Aorta (tissue), 5 donors: ENCODE measurements at places on chromosomes 13 and 19. TPM values are rescaled to one million over a fixed set of nuclear protein-coding genes. Genes with fewer than 3 reads are reported as not detected.
A peak's percentile ranks its signal among the peaks of the same experiment; 100 is the strongest.

- no peak for DNase-seq
- H3K4me3 ChIP-seq: no peak overlapping the region
- no peak overlapping the region for H3K27ac ChIP-seq
- no peaks in the 10 kb centered on the region for H3K27me3 ChIP-seq
Observed at GRCh38 chr13:30607908-30608307, 9.8 kb upstream of the USPL1 start.

DNA sequence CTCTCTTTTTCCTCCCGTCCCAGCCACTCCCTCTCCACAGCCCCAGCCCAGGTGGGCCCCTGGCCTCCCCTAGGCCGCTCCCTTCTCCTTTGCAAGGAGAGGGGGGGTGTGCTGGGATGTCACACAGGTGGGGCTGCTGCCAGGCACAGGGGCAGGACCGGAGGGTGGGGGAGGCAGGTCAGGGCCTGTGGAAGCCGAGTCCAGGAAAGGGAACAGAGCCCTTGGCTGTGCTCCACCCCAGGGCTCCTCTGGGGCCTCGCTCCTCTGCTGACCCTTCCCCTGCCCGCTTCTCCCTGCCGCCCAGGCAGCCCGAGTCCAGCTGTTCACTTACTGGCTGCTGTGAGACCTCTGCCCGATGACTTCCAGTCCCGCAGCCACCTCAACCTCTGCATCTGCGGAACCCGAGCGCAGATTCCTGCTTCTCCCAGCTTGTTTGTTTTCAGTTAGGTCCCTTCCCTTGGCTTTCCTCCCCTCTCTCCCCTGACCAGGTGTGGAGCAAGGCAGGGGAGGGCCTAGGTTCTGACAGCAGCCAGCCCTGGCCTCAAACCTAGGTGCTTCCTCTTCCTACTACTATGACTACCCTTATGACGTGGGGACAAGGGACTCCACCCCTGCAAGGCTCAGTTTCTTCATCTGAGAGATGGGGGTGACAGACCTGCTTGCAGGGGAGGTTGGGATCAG lies 850 bp upstream of the KLK11 start:
- H3K4me3 ChIP-seq: no peak overlapping the region
- peak; percentile 54 for DNase-seq
- H3K36me3 ChIP-seq: no peaks in the 10 kb centered on the region
- no peak overlapping the region for H3K27ac ChIP-seq
- no peaks in the 10 kb centered on the region for H3K4me1 ChIP-seq
- H3K27me3 ChIP-seq: no peaks in the 10 kb centered on the region

The ZNF726 gene
- polyA plus RNA-seq: not detected

The ATP1A3 gene
- polyA plus RNA-seq: 0.38 TPM

DNA sequence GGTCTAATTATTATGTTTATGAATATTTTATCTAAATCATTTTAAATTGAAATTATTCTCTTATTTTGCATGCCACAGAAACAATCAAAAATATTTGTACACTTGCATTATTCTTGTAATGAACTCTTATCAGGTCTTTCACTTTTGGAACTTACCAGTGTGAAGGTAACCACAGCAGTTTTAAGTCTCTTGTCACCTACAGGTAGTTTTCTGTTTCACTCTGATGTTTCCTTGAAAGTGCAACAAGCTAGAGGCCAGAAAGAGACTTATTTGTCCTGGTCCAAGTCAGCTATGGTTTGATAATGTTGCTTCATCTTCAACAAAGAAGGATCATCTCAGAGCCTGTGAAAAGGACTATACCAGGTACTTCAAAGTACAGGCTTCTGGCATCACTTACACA lies 133.4 kb upstream of the NBEA start:
- no peak overlapping the region for H3K27ac ChIP-seq
- no peaks in the 10 kb centered on the region for H3K36me3 ChIP-seq
- H3K4me3 ChIP-seq: no peak overlapping the region
- H3K4me1 ChIP-seq: no peaks in the 10 kb centered on the region
- no peaks in the 10 kb centered on the region for H3K27me3 ChIP-seq
- DNase-seq: no peak

DNA sequence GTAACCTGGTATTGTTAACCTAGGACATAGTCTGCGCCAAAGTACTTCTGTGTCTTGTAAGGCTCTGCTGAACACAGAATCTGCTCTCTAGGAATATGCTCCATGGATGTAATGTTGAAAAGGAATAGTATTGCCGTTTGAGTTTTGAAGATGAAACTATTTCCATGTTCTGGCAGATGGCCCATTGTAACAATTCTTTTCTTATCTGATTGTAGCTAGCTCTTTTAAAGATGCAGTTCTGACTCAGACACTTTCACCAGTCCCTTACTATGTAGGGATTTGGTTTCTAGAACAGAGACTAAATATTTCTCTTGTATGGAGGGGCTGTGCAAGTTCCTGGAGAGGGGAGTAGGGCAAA lies 185.6 kb downstream of the MTUS2 start:
- H3K36me3 ChIP-seq: no peaks in the 10 kb centered on the region
- H3K4me3 ChIP-seq: no peak overlapping the region
- H3K27me3 ChIP-seq: no peaks in the 10 kb centered on the region
- H3K4me1 ChIP-seq: peaks cover 10% of the 10 kb centered on the region

- H3K4me1 ChIP-seq: peaks cover 2% of the 10 kb centered on the region
- no peak overlapping the region for H3K4me3 ChIP-seq
- no peak for DNase-seq
Observed at GRCh38 chr13:74131227-74131626, 3.0 kb downstream of the KLF12 start.

GRCh38 chr13:79281339-79281747 lies 124.7 kb downstream of the RBM26 start:
- no peak overlapping the region for H3K4me3 ChIP-seq
- no peaks in the 10 kb centered on the region for H3K27me3 ChIP-seq
- no peaks in the 10 kb centered on the region for H3K36me3 ChIP-seq
- DNase-seq: no peak
- no peaks in the 10 kb centered on the region for H3K4me1 ChIP-seq

GRCh38 chr13:114148521-114148855 lies 16.1 kb upstream of the RASA3 start:
- no peaks in the 10 kb centered on the region for H3K36me3 ChIP-seq
- peak; percentile 43 for DNase-seq
- H3K27me3 ChIP-seq: no peaks in the 10 kb centered on the region
- no peak overlapping the region for H3K27ac ChIP-seq

DNA sequence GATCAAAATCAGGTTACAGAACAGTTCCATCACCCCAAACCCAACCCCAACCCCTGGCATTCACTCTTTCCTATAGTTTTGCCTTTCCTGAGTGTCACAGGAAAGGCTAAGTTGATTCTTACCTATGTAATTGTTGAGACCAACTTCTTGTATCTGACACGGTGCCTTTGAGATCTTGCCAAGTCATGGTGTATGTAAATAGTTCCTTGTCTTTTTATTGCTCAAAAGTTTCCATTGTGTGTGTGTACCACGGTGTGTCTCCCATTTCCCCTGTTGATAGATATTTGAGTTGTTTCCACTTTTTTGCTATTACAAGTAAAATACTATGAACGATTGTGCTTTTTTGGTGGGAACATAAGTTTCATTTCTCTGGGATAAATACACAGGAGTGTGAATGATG lies 3.3 kb upstream of the IGFL2 start:
- H3K4me1 ChIP-seq: no peaks in the 10 kb centered on the region
- H3K27me3 ChIP-seq: no peaks in the 10 kb centered on the region
- H3K36me3 ChIP-seq: no peaks in the 10 kb centered on the region
- no peak for DNase-seq
- no peak overlapping the region for H3K27ac ChIP-seq

The RINL gene
- polyA plus RNA-seq: 5.4 TPM

- H3K27ac ChIP-seq: no peak overlapping the region
- H3K27me3 ChIP-seq: no peaks in the 10 kb centered on the region
- no peaks in the 10 kb centered on the region for H3K4me1 ChIP-seq
- H3K4me3 ChIP-seq: no peak overlapping the region
Observed at GRCh38 chr13:35891507-35892441, 239.4 kb downstream of the DCLK1 start.

DNA sequence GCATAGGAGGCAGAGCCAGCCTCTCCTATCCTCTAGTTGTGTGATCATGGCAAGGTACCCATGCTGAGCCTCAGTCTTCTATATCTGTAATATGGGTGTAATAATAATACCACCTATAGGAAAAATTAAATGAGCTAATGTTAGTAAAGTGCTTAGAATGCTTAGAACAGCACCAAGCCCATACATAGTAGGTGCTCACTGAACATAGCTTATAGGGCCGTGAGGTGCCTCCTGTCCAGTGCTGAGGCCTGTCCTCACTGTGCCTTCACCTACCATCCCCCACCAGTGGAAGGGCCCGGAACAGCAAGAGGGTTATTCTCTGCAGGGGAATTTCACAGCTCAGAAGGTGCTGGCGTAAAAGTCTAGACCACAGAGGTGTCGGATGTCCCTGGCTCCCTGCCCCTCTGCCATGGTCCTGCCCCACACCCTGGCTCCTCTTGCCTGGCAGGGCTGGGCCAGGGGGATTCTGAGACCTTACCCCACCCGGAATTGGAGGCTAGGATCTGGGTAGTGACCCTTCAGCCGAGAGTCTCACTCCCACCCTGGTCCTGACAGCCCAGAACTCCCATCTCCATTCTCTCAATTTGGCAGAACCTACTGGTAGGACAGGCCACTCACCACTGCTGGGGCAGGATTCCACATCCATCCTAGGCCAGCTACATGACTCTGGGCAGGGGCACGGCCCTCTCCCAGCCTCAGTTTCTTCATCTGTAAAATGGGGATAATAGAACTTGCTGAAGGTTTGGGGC lies 2.2 kb upstream of the SCN1B start:
- H3K27ac ChIP-seq: no peak overlapping the region
- no peaks in the 10 kb centered on the region for H3K27me3 ChIP-seq
- H3K4me1 ChIP-seq: no peaks in the 10 kb centered on the region
- H3K36me3 ChIP-seq: no peaks in the 10 kb centered on the region
- no peak for DNase-seq
- no peak overlapping the region for H3K4me3 ChIP-seq

The ATP4A gene
- not detected for polyA plus RNA-seq

GRCh38 chr19:33376423-33376822 lies 2.9 kb downstream of the CEBPG start:
- H3K27ac ChIP-seq: no peak overlapping the region
- H3K36me3 ChIP-seq: peaks cover 5% of the 10 kb centered on the region
- H3K27me3 ChIP-seq: no peaks in the 10 kb centered on the region
- no peak overlapping the region for H3K4me3 ChIP-seq
- H3K4me1 ChIP-seq: no peaks in the 10 kb centered on the region

The PCP2 gene
- polyA plus RNA-seq: not detected

The ZNF579 gene
- 12.6 TPM for polyA plus RNA-seq

DNA sequence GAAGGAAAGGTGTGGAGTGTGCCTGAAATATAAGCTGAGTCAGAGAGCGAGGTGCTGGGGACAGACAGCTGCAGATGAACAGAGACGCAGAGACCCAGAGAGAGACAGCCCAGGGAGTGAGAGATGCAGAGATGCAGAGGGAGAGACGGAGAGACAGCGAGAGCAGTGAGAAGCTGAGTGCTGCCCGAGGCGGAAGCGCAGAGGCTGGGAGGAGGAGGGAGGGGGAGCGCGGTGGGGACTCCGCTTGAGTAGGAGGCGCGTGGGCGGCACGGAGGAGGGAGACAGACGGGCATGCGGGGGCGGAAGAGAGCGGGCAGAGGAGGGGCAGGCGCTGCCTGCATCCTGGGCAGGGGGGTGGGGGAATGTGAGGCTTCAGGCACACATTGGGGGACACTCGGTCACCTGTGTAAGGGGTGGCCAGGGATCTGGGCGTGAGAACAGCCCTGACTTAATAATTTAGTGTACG lies 25.7 kb downstream of the SLC8A2 start:
- no peak overlapping the region for H3K27ac ChIP-seq
- H3K4me3 ChIP-seq: no peak overlapping the region
- no peaks in the 10 kb centered on the region for H3K27me3 ChIP-seq
- DNase-seq: peak; percentile 86
- H3K4me1 ChIP-seq: no peaks in the 10 kb centered on the region
- H3K36me3 ChIP-seq: no peaks in the 10 kb centered on the region

DNA sequence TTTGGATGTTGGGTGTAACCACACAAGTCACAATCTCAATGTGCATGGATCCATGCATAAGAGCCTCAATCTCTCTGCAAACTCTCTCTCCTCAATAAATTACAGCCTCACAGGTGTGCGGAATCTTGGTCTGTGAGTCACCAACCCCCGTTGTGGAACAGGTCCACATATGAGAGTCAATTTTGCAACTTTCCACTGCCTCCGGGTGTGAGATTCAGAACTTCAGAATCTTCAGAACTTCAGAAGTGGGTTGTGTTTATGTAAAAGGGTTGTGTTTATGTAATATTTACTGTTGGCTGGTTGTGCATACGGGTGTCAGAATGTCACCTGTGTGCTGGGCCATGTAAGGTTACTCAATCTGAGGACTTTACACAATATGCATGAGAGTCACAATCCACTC lies 46.3 kb upstream of the ZNF728 start:
- DNase-seq: no peak
- H3K4me3 ChIP-seq: no peak overlapping the region
- H3K4me1 ChIP-seq: no peaks in the 10 kb centered on the region
- no peaks in the 10 kb centered on the region for H3K36me3 ChIP-seq

DNA sequence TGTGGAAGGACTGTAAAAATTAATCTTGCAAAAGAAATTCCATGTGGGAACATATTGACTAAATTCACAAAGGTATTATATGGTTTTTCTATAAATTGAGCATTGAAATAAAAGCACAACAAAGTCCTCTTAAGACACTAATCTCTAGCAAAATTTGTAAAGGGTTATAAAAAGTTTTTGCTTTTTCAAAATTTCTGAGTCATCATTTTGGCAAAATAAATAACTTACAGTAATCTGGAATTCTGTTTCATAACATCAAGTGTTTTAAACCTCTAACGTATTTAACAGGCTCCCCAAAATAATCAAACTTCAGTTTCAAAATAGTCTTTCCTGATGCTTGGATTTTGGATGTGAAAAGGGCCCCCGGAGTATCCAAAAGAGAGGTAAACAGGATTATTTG lies 26.0 kb downstream of the MED4 start:
- H3K4me3 ChIP-seq: no peak overlapping the region
- H3K27me3 ChIP-seq: no peaks in the 10 kb centered on the region
- H3K27ac ChIP-seq: no peak overlapping the region

The TEX26 gene
- not detected for polyA plus RNA-seq

The ONECUT3 gene
- polyA plus RNA-seq: not detected

The GNG8 gene
- not detected for polyA plus RNA-seq

GRCh38 chr13:69857183-69857821 lies 250.3 kb upstream of the ATXN8OS start:
- H3K36me3 ChIP-seq: no peaks in the 10 kb centered on the region
- no peaks in the 10 kb centered on the region for H3K27me3 ChIP-seq
- H3K4me3 ChIP-seq: no peak overlapping the region
- H3K27ac ChIP-seq: no peak overlapping the region
- no peak for DNase-seq
